ENCODE measurements at places on chromosomes 1 and 21.

DNA sequence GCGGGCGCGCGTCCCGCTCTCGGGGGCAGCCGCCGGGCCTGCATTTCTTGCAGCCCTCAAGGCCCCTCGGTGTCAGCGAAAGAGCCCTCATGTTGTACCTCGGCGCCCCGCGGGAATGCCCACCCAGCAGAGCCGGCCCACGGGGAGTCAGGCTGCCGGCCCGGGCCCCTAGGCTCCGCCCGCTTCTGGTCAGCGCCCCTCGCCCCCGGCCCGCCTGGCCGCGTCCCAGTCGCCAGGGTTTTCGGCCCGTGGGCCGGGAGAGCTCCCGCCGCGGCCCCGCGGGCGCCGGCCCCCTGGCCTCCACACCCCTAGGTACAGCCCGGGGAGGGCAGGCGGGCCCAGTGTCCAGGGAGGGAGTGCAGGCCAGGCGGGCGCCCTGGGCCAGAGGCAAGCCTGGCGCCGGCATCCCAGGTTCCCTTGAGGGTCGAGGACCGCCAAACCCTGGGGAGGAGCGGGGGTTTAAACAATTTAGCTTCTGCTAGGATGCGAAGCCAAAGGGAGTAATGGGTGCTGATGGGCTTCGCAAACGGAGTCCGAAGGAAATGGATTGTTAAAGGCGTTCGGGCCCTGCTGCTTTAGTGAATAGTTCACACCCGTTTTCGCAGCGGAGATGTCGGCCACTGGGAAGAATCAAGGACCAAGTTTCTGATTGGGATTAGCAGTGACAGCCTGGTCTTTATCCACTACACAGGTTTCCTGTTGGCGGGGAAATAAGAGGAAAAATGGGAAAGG is 486 bp upstream of the KCNA3 start:
- DNase-seq, result no peak

GRCh38 chr1:206678490-206678889 is 6.2 kb upstream of the MAPKAPK2 start:
- DNase-seq, result no peak

GRCh38 chr21:25646474-25646873 is 7.4 kb downstream of the JAM2 start:
- no peak for DNase-seq

DNA sequence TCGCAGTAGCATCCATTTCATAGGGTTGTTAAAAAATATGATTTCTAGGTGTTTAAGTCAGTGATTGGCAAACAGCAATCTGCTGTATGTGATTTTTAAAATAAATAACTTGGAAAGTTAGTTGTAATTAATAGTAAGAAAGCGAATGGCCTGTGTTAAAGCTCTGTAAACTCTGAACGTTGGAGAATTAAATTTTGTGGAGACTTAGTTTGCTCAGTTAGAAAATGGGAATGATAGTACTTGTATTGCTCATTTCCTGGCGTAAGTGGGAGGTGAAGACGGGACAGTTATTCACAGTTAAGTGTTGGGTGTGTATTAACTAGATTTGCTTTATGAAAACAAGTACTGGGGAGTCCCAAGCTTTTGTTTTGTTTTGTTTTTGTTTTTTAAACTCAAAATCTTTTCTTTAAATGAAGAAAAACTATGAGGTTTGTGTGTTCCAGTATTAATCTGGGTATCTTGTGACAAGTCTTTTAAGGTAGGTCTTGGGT is 995 bp downstream of the CACYBP start:
- no peak for DNase-seq

- DNase-seq, result no peak
Observed at GRCh38 chr1:206082831-206083695, 30.1 kb downstream of the RHEX start.

GRCh38 chr1:235357485-235358373 is 9.5 kb upstream of the TBCE start:
- no peak for DNase-seq

DNA sequence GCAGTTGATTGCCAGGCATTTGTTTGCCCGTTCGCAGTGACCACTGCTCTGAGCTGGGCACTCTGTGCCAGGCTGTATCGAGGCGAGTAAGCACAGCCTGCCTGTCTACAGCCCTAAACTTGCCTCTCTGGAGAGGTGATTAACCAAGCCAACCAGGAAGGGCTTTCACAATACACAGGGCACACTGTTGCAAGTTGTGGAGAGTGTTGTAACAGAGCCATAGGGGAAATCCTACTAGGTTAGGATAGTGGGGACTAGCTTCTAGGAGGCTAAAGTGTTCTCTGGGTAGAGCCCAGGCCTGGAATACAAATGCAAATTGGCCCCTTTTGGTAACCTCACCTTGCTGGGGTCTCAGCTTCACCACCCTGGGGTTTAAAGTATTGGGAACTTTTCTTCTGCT is 23.8 kb downstream of the PRDM2 start:
- no peak for DNase-seq

- no peak for DNase-seq
Observed at GRCh38 chr1:115283681-115284146, 54.3 kb downstream of the NGF start.

DNA sequence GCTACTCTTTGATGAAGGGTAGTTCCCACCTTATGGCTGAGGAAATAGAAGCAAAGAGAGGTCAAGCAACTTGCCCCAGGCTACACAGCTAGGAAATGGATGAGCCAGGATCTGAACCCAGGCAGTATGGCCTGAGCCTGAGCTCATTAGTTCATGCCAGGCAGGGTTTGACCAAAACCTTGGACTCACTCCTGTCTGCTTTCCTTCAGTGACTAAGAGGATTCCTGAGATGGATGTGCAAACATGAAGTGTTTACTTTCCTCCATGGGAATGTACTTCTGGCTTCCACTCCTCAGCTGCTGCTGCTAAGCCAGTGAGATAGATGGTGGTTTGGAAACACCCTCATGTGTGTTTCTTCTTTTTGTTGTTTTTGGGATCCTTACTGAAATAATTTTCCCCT is 35.1 kb upstream of the ERRFI1 start:
- no peak for DNase-seq
